ENCODE measurements at places on chromosomes 6 and 20.

DNA sequence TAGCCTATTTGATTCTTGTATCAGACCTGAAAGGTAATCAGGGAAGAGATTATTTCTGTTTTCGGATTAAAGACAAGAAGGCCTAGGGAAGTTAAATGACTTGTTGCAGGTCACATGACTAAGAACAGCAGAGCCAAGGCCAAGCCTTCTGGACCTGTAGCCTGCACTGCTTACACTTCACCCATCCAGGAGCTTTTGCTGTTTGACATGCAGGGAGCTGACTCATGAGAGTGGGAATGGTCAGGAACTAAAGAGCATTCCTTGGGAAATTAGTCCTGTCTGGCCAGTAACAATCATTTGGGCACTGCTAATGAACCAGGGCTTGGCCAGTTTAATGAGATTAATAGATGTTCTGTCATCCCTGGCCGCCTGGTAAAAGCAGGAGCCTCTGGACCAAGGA lies 46.8 kb downstream of the EIF2S2 start:
- peak; percentile 71 for DNase-seq

- no peak for DNase-seq
These were observed 9.8 kb upstream of the ZNFX1 start for GRCh38 chr20:49287555-49288249.

DNA sequence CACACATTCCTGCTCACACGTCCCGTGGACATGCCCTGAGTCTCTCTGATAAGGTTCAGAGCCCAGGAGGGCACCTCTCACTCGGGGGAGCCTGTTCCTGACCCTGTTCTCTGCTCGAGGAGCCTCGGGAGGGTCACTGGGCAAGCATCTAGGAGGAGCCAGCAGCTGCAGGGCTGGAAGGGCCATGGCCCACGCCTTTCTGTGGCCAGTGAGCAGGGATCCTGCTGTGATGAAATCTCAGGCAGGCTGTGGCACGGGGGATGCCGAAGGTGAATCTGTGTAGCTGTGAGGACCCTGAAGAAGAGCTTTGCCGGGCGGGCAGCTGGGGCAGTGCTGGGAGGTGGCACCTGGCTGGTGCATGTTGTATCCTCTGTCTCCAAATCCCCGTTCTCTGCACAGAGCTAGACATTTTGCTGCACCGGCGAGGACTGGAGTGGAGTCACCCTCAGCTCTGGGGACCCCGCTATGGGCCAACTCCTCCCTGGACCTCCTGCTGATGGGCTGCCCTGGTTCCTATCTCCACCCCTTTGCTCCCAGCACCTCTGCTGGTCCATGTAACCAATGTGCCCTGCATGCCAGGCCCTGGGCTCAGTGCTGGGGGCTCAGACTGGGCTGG lies 7.1 kb upstream of the NPBWR2 start:
- no peak for DNase-seq

DNA sequence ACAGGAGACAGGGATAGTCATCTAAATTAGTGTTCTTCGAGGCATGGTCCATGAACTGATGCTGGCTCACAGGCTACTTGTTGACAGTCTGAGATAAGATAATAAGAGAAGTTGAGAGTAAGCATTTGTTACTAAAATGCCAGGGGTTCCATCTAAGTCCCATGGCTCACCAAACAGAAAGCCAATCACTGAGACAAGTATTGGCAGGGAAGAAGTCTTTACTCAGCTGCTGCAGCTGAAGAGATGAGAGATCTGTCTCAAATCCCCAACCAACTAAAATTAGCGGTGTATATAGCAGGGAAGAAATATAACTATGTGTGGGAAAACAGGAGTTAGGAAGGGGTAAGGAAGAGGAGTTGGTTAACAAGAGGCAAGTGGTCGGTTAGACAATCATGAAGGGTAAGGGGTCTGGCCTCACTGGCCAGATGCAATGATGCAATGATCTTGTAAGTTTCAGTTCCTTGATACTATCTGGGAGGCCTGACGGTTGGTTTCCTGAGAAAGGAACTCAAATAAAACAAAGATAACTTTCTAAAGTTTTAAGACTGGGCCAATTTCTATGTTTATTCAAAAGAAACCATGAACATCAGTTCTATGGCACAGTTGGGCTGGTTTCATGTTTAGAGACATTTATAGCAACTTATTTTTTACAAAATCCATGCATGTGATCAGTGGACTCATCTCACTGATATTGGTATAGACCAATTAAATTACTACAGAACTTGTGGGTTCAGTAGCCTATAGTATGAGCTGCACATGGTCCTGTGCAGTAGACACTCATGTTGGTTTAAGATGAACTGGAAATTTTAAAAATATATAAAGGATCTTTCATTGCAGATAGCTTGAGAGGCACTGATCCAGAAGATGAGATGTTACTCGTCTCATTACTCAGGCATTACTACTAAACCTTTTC lies 9.9 kb upstream of the HEBP2 start:
- no peak for DNase-seq

DNA sequence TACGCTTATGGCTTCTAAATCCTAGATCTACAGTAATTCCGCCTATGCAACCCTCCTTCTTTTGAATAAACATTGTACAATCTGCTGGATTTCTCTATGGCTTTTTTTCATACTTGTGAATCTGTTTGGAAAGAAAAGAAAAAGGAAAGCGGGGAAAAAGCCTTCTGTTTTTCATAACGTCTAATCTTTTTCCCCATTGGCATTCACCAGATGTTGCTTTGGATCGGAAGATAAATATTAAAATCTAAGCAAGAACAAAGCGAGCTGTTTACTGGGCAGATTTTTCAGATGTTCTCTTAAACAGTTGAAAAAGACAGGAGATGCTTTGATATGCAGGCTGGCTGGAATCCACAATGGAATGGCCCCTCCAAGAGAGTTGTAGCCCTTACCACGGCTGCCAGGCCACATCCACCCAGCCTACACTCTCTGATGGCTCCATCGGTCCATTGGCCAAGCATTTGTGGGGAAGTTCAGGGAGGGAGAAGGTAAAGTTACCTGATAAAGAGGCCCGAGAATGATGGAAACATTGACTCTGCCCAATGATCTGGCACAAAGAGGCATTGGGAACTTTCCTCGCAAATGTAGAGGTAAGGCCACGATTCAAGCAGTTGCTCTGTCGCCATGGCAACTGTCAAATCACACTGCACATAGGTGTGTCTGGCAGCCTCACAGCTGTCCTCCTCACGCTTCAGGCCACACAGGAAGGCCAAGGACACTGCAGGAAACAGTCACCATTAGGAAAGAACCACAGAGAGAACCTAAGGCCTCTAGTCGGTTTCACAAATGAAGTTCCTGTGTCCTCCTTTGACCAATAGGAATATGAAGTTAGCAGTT lies 70.3 kb downstream of the PKHD1 start:
- peak; percentile 42 for DNase-seq

DNA sequence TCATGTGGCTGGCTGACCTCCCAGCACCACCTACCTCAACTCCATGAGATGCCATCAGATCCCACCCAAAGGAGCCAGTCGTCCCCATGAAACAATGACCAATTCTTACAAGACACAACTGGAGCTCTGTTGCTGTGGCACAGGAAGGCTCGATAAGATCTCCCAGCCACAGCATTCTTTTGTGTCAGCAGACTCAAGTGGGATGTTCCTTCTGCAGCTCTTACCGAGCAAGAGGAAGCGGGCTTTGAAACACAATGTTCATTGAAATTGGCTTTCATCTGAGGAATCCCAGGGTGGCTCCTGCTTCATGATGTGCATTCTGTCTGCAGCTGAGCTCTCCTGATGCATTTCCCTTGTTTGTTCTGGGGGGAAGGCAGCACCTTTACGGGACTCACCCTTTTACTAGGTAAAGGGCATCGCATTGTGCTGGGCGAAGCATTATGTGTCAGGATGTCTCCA lies 222.0 kb upstream of the SGK1 start:
- no peak for DNase-seq

DNA sequence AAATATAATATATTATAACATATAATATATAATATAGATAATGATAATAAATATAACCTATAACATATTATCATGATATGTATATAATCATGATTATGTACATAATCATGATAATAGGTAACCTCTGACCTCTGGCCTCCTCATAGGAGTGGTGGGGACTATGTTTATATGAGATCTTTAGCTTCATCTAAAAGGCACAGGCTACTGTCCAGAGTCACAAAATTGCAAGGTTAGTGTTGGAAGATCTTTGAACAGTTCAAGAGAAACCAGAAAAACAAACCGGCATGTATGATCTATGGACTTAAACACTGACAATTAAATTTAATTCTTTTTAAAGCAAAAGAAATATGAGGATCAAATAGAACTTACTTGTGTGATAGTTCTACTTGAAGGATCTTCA lies 55.7 kb upstream of the TINAG start:
- no peak for DNase-seq

- no peak for DNase-seq
These were observed 266.7 kb downstream of the CDH26 start for GRCh38 chr20:60224914-60225313.

DNA sequence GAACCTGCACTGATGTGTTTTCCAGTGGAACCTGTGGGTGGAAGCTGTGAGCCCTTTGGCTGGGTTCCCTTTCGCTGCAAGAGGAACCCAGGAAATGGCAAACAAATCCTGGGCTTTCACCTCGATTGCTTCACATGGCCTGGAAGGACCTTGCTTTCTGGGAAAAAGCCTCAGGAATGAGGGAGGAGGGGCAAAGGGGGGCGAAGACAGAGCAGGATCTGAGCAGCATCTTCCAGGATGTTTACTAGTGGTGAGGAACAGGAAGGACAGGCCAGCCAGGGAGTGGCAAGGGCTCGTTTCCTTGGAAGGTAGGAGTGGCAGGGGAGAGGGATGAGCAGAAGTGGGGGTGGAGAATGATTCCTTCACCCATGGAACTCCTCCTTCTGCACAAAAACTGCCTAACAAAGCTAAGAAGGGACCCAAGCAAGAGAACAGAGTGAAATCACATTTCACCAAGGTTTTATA lies 5.9 kb downstream of the SLC2A10 start:
- DNase-seq: peak; percentile 40

- DNase-seq: no peak
These were observed 49.0 kb downstream of the CPXM1 start for GRCh38 chr20:2751347-2751877.

- DNase-seq: no peak
These were observed 9.2 kb downstream of the LY86 start for GRCh38 chr6:6597682-6598081.

- no peak for DNase-seq
These were observed 79.1 kb downstream of the FKBP5 start for GRCh38 chr6:35609588-35609987.

GRCh38 chr6:55016261-55016660 lies 158.1 kb upstream of the HCRTR2 start:
- DNase-seq: no peak

GRCh38 chr6:106143665-106144064 lies 57.5 kb downstream of the PRDM1 start:
- DNase-seq: no peak

- DNase-seq: no peak
These were observed 199.8 kb downstream of the NFATC2 start for GRCh38 chr20:51342510-51343236.

- DNase-seq: no peak
These were observed 95.7 kb downstream of the PRDM1 start for GRCh38 chr6:106181664-106182418.

- DNase-seq: no peak
These were observed 46.0 kb downstream of the DLL1 start for GRCh38 chr6:170244721-170245474.

GRCh38 chr6:11120271-11121005 lies 8.9 kb upstream of the ERVFRD-1 start:
- DNase-seq: no peak

DNA sequence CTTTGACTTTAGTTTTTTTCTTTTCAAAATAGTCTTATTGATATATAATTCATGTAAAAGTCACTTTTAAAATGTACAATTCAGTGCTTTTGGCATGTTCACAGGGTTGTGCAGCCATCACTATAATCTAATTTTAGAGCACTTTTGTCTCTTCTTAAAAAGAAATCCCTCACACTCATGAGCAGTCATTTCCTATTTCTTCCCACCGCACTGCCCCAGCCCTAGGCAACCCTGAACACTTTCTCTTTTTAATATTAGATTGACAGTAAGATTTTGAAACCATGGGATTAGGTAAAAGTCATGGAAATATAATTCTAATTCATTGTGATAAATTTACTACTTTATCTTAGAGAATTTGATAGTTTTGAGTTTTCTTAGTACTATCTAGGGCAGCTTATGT lies 309.4 kb downstream of the UTRN start:
- DNase-seq: no peak

DNA sequence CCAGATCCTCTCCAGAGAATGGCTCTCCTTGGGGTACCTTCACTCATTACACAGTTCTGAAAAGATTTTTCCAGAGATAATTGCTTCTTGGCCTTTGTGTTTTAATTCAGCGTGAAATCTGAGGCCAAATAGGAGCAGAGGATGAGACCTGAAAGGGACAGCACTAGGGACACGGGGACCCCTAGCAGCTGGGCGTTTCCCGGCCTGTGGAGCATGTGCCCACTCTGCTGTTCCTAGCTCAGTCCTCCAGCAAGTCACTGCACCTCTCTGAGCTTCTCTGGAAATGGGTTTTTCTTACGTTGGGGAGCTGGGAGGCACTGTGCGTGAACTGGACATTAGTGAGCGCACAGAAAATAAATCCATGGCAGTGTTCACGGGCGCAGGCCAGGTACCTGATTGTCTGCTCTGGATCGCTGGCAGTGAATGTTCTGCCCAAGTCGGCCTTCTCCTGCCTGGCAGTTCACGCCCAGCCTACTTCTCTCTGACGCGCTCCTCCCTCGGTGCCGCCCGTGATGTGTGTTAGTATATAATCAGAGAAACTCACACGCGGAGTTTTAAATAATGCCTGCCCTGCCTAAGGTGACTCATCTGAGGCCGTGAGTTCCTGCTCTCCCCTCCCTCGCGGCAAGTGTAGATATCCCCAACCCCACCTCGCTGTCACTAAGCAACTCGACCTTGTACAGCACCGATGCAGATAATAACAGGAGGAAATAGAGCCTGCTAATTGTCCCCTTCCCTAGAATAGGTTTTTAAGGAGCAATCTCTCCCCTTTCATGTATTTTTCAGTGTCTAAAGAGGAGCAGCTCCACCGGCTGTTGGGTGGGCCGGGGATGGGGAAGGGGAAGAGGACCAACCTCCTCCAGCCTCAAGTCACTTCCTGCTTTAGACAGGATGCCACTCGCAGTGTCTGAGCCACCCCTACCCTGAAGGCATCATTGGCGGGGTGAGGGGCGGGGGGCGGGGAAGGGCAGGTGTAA lies 2.7 kb upstream of the TUBB2A start:
- no peak for DNase-seq

DNA sequence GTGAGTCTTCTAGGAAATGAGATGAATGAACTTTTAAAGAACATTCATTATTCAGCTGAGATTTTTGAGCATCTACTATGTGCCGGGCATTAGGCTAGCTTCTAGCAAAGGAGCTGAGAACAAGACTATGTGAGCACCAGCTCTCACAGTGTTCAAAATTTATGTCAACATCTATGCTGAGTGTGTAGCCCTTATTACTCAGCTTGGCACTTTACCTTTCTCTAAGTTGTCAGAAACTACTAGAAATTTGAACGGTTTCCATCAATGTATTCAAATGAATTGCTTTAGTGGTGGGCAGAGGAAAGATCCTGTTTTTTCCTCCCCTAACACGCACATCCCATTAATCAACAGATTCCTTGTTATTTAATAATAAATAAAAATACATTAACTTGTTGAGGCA lies 33.3 kb downstream of the CYP24A1 start:
- DNase-seq: no peak

GRCh38 chr6:64998204-64998603 lies 708.8 kb downstream of the EYS start:
- no peak for DNase-seq
